ENCODE measurements at places on chromosomes 6 and 20.

DNA sequence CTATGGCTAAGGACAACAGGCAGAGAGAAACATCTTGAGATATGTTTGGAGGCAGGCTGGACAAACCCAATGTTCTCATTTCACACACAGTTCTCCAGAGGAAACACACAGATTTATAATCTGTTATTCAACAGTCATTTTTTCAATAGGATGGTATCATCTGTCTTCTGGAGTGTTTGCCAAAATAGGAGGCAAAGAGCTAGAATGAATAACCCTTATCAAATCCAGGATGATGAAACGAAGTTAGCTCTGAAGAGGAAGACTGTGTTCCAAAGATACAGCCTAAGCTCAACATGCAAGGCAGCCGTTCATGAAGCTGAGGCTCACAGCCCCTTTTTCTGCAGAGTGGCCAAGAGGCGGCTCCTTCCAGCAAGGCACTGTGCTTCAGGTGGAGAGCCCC lies 70.8 kb downstream of the PPP1R3G start:
- no peak for DNase-seq

DNA sequence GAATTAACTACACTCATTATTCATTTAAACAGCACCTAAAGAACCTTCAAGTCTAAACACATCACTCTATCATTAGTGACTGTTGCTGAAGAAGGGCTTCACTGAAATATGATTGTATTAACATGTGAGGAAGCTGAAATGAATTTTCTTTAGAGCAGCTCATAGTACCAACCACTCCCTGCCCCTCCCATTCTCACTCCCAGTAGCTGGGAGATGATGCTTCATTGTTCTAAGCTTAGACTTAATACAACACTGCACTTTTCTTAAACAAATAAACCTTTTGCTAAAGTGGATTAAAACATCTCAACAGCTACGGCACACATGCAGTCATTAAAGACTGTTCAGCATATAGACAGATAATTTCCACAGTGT lies 63.1 kb downstream of the ATXN1 start:
- no peak for DNase-seq

GRCh38 chr6:44000164-44000842 lies 126.9 kb downstream of the MRPL14 start:
- DNase-seq, result no peak

- DNase-seq, result no peak
Observed at GRCh38 chr6:125213939-125214338, 60.4 kb downstream of the TPD52L1 start.

- no peak for DNase-seq
Observed at GRCh38 chr6:150347845-150348244, 21.0 kb upstream of the IYD start.

GRCh38 chr6:1378065-1379016 lies 11.0 kb upstream of the FOXF2 start:
- DNase-seq, result no peak

DNA sequence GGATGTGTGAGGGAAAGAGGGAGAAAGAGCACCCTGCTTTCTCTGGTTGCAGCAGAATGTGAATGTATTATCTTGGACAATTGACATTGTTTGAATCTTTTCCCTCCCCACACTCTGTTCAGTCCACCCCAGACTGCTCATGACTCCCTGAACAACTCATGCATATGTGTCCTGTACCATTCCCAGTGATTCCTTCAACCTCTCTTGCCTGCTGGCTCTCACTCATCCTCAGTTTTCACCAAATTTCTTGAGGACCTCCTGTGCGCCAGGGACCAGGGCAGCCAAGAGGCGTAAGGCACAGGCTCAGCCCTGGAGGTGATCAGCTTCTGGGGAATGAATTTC lies 5.4 kb downstream of the NOX3 start:
- no peak for DNase-seq
